ENCODE measurements at places on chromosomes 6 and 20. TPM values are rescaled to one million over a fixed set of nuclear protein-coding genes. Genes with fewer than 3 reads are reported as not detected.

DNA sequence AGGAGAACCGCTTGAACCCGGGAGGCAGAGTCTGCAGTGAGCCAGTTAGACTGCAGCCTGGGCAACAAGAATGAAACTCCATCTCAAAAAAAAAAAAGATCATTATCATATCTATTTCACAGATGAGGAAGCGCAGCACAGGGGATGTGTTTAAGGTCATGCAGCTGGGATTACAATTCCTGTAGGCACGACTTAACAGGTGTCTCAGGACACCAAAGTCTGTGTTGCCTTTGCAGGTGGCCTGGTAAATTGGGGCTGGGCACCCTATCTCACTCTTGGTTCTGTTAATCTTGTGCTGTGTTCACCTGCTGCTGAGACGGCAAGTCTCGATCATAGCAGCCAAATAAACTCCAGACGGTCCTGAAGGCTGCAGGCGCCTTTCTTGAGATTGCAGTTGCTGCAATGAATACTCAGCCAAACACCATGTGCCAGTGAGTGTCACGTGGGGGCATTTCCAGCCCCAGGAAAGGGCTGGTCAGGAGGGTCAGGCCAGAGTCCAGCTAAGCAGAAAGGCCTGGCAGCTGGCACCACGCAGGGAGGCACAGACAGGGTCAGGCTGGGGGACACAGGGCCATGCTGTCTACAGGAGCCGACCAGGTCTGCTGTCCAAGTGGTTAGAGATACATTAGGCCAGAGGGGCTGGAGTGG, 55.8 kb downstream of the FGD2 start:
- peaks cover 10% of the 10 kb centered on the region for H3K4me1 ChIP-seq
- no peak for DNase-seq
- H3K4me3 ChIP-seq: no peak overlapping the region
- no peaks in the 10 kb centered on the region for H3K27me3 ChIP-seq
- H3K27ac ChIP-seq: no peak overlapping the region

DNA sequence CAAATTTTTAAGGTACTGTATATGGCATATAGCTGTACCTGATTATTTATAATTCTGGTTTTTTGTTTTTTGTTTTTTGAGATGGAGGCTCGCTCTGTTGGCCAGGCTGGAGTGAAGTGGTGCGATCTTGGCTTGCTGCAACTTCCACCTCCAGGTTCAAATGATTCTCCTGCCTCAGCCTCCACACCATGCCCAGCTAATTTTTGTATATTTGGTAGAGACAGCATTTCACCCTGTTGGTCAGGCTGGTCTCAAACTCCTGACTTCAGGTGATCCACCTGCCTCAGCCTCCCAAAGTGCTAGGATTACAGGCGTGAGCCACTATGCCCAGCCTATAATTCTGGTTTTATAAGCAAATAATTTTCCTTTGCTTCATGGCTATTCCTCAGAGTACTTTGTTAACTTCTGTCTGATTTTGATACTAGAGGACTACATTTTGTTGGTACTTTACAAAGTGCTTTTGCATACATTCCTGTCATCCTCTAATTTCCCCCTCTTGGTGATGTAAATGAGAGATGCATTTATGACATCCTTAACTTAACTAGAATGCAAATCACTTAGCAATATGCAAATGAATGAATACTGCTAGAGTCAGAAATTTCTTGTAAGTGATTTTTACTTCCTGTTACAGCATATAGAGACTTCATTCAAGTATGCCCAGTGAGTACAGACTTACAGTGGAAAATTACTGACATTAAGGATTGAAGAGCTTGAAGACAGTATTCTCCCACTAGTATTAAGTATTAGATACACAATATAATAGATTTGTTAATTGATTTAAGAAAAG, 35.7 kb upstream of the ARID1B start:
- no peak overlapping the region for H3K27ac ChIP-seq
- H3K36me3 ChIP-seq: no peaks in the 10 kb centered on the region
- no peak overlapping the region for H3K4me3 ChIP-seq
- no peak for DNase-seq

Gene SLC35D3
- not detected for total RNA-seq

Gene COL11A2
- total RNA-seq: 0.49 TPM

All from neural progenitor cell (in vitro differentiated cells).